ENCODE measurements at places on chromosomes 2 and 18.

DNA sequence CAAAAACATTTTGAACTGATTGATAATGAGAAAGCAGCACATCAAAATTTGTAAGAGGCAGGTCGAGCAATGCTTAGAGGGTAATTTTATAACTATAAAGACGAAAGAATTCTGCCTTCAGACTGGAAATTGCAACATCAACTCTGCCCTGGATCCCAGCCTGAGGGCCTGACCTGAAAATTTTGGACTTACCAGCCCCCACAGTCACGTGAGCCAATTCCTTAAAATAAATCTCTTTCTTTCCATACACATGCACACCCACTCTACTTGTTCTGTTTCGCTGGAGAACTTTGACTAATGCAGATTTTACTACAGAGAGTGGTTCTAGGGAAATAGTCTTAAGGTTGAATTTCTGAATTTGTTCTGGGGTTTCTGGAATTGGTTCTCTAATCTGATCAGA lies 14.6 kb upstream of the ACOXL start:
- no peak for DNase-seq

GRCh38 chr2:198325359-198325758 lies 521.0 kb downstream of the PLCL1 start:
- no peak for DNase-seq

GRCh38 chr2:59590798-59591197 lies 962.7 kb downstream of the BCL11A start:
- no peak for DNase-seq

GRCh38 chr2:239150125-239151011 lies 250.5 kb downstream of the HDAC4 start:
- DNase-seq = no peak

DNA sequence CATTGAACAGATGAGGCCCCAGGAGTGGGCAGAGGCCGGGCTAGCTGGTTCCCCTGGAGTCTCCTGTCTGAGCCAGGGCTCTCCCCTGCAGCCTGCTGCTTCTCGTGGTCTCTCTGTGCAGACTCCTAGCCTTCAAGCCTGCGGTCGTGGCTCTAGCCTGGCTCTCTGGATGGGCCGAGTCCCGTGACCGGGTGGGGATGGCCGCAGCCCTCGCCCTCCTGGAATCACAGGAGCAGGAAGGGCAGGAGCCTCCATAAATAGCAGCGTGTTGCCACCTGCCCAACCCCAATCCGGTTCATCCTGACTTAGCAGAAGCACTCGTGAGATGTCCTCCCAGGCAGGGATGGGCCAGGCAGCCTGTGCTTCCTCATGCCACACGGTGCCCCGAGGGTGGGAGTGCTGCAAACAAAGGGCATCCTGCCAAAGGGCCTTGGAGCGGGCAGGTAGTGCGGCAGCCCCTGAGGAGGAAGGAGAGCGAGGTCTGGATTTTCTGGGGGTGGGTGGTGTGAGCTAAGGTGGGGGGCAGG lies 43.9 kb downstream of the FOSL2 start:
- no peak for DNase-seq

DNA sequence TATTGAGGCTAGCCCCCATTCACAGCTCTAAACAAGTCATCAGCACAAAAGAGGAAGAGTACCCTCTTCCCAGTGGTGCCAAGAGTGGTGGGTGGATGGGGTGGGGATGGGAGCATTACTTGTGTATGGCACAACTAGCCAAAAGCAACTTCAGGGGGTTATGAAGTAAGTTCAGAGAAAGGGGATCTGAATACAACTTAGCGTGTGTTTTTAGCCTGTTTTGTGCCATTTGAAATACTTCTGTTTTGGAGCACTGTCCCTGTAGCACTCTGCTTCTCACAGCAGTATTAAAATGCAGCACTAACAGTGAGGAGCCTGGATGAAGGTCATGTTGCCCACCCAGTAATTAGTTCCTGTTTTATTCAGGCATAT lies 113.5 kb downstream of the CRIM1 start:
- no peak for DNase-seq

DNA sequence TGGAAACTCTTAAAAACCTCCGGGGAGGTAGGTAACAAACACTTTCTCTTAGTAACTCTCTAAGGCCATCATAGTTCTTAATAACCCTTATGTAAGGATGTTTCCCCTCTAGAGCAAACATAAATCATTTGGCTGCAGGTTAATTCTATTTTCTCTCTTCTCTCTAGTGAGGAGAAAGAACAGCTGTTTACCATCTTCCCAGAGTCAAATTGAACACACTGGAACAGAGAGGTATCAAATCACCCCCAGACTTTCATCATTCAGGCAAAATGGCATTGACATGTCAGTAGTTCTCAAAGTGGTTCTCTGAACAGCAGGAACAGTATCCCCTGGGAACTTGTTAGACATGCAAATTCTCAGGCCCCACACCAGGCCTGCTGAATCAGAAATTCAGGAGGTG lies 240.7 kb downstream of the MEIS1 start:
- DNase-seq = no peak

GRCh38 chr18:47745227-47745626 lies 185.2 kb downstream of the SMAD2 start:
- DNase-seq = no peak

- DNase-seq = peak; percentile 82
Observed at GRCh38 chr2:241271706-241272302, 43.7 kb downstream of the HDLBP start.

- no peak for DNase-seq
Observed at GRCh38 chr2:30871440-30871839, 64.2 kb upstream of the CAPN13 start.

DNA sequence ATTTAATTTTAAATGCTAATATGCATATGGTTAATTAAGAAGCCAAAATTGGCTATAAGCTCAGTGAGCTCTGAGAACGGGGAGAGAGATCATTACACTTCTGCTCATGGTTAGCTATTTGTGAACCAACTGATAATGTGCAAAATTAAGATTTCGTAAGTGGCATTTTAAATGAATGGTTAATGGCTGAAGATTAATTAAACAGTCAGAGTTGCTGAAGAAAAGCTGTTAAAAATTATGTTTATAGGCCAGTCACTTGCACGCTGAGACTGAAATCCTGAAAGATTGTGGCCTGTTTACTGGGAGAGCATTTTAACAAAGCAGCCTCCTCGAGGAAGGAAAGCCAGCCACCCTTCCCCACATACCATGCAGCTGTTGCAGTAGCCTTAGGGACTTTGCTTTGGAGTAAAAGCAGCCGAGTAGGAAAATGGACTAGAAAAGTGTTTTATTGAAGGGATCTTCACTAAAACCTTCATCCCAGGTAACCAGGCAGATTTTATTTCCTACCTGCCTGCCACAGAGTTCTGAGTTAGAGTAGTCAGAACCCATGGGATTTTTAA lies 218.8 kb upstream of the NRP2 start:
- no peak for DNase-seq

DNA sequence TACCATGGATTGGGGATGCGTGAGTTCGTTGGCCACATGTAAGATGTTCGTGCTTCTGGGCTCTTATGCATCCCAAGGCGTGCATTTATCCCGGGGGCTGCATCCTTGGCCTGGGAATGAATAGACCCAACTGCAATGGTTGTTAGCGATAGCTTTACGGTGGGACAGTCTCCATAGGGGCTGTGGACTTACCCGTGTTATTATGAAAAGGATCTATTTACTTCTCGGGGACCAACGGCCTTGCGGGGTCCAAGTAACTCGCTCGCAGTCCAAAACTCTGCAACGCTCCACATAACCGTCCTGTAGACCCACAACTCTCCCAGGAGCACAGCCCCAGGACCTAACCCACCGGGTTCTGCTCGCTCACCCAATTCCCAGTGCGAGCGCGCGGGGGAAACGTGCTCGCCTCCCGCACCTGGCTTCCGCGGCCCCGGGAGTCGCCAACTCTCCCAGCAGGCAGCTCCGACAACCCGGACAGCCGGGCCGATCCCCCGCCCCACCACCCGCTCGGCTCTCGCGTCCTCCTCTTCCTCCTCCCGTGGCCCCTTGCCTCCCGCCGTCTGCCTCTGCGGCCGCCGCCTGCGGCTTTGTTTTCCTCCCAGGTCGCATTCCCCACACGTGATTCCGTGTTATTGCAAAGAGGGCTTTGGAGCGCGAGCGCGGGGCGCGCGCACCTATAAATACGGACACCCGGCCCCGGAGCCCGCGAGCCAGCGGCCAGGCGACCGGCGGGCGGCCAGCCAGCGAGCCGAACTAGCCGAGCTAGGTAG lies at the start of gene CABLES1:
Gene CABLES1 (plus strand): TSS at position 706 of the 770 bp plus-strand sequence. CDS start 278 bp downstream, outside the sequence.
- DNase-seq = peak; percentile 75
